GM03348 (cell line): ENCODE measurements at places on chromosomes 6 and 20.
A peak's percentile ranks its signal among the peaks of the same experiment; 100 is the strongest.

DNA sequence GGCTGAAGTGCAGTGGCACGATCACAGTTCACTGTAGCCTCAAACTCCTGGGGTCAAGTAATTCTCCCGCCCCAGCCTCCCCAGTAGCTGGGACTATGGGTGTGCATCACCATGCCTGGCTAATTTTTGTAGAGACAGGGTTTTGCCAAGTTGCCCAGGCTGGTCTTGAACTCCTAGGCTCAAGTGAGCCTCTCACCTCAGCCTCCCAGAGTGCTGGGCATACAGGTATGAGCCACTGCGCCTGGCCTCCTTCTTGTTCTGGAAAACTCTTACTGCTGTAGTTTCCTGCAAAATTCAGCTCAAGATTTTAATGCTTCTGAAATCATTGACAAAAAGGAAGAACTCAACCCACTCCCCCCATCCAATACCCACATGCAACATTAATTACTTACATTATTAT, 21.9 kb upstream of the KCNG1 start:
- DNase-seq: no peak

- no peak for DNase-seq
Measured at GRCh38 chr6:15993716-15994228, 135.1 kb upstream of the MYLIP start.

DNA sequence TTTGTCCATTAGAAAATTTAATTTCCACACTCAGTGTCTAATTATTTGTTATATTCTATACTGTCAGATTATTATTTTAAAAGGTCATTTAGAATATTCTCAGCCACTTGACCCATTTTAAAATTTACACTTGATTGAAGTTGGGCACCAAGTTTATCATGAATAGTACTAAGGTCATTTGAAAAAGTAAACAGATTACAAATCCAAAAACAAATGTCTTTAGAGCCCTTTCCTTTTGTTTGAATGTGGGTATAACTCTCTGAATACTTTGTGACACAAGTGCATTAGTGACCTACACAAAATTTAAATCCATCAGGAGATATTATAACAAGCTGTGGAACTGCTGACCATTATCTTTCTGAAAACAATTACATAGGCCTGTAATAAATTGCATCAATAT, 11.3 kb downstream of the HIVEP2 start:
- DNase-seq: no peak

DNA sequence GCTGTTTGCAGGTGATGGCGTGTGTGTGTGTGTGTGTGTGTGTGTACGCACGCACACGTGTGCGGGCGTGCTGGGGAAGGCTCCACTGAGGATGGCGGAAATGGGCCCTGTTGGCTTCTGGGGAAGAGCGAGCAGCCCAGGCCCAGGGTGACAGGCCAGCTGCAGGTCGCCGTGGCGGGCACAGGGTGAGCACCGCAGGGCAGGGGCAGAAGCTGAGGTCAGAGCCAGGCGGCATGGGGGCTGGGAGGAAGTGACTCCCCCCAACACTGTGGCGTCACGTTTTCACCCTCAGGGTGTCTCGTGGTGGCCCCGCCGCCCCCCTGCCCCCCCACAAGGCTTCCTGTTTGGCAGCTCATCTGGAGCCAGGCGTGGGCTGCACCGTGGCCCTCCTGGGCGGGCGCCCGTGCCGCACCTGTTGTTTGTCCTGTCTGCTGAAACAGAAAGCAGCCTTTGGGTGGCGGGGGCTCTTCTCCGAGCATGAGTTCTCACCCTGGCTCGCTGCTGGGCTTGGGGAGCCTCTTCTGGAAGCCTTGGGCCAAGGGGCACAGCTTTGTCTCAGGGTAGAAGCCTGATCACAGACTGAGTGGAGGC, 7.1 kb downstream of the RBM38 start:
- DNase-seq: no peak

- peak; percentile 52 for DNase-seq
Measured at GRCh38 chr6:105429676-105430075, 26.8 kb upstream of the PREP start.

DNA sequence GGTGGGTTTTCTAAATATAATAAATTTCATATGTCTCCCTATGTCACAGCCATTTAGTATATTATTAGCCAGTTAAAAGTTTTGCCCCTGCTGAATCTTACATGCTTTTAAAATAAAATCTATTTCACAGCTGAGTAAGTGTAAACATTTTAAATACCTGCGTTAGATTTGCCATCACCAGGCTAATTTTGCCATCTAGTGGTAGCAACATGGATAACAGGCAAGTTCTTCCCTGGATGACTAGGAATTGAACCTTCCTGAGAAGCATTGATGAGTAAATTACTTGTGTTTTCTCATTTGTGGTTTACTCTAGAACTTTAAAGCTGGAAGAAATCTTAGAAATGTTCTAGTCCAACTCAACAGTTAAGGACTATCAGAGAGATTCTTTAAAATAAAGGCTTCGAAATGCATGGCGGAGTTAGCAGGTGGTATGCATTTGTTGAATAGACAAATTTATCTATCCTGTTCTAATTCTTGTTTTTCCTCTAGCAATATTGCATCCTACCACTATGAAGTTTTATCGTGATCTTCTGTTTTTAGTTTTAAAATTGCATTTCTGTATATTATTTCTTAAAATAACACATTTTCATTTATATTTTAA, 2.6 kb downstream of the PRSS35 start:
- DNase-seq: peak; percentile 67

- no peak for DNase-seq
Measured at GRCh38 chr6:73367761-73368355, 1.8 kb downstream of the OOEP start.

DNA sequence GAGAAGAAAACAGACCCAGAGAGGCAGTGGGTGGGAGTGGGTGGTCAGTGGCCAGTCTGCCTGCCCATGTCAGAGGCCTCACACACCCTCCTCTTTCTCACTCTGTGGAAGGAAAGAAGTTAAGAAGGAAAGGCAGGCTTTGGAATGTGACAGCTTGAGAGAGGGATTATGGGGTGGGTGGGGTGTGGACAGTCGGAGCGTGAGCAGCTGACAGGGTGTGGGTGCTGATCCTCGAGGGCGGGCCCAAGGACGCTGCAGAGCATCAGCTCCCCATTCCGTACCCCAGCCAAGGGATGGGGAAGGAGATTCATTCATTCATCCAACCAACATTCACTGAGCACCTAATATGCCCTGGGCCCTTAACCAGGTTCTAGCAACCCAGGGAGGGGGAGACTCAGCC, 4.8 kb downstream of the TGM6 start:
- no peak for DNase-seq

GRCh38 chr20:35267092-35267491, 10.8 kb downstream of the MMP24OS start:
- no peak for DNase-seq

DNA sequence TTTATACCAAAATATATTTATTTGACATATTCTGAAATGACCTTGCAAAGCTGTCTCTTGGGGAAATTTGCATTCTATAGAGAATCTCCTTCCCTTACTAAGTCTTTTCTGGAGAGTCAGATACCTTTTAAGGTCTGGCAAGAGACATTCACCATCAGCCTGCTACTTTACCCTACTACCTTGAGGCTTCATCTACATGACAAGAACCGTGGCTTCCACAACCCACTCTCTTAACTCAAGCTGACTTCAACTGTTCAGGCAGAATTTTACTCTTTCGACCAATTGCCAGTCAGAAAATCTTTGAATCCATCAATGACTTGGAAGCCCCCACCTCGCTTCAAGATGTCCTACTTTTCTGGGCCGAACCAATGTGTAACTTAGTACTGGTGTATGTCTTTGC, 314.2 kb downstream of the LAMA2 start:
- DNase-seq: no peak

- DNase-seq: no peak
Measured at GRCh38 chr6:63471654-63472053, 100.6 kb upstream of the LOC128125822 start.
